Right hindlimb (tissue), 1 donor: ENCODE measurements at places on chromosomes 2 and 18.

DNA sequence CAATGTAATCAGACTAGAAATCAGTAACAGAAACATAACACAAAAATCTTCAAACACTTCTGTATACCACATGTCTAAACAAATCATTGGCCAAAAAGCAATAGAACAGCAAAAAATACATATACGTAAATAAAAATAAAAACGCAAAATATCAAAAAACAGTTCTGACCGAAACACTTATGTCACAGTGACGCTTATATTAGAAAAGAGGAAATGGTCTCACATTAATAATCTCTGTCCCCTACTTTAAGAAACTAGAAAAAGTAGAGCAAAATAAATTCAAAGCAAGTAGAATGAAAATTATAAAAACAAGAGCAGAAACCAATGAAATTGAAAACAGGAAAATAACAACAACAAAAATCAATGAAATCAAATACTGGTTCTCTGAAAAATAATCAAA, 41.9 kb downstream of the TMEM131 start:
- DNase-seq: no peak

GRCh38 chr2:104077573-104077972, 776.3 kb upstream of the POU3F3 start:
- DNase-seq: no peak

DNA sequence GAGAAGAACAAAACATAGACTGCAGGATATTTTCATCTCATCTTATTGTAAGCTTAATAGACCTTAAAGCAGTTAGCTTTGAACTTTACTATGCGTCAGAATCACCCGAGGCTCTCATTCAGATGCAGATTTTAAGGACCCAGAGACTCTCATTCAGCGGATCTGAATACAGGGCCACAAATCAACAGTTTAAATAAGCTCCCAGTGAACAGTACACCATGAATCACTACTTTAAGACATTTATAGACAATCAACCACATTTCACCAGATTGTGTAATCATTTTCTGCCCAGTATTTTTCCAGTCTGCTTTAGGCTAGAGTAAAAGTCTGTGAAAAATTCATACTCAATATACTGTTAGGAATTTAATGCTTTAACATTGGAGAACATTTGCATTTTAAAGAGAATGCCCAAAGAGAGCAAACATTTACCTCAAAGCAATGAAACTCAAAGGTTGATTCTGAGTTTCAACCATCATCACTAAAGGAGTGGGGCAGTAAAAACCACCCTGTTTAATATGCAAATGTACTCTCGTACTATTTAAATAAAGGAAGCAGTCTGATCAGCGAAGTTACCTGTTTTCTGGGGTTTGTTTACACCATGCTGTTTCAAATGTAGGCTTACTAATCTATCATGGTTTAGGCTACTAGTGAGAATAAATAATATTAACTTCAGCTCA, 11.0 kb upstream of the ALPK2 start:
- DNase-seq: no peak

DNA sequence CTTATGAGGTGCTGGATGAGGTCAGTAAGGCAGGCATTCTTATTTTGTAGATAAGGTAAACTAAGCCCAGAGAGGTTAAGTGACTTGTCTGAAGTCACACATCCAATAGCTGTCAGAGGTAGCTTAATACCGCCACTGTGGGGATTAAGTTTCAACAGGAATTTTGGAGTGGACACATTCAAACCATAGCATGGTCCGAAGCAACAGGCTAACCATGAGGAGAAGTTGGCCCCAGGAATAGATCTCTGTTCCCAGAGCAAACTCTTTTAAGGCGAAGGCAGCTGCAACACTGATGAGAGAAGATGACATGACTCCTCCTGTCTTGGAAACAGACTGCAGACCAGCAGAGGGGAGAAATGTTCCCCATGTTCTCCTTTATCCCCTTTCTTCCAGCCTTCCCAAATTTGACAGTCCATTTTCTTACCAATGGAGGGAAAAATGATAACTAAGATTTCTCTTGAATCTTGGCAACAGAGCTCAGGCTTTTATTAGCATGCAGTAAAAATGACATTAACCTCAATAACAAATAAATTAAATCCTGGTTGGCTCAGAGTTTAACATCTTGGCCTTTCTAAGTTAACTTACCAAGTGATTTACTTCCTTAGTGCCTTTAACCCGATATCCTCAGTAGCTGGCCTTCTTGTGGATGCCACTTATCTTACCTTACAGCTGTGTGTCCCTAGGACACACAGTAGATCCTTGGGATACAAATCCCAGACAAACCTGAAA, 67.9 kb upstream of the STPG4 start:
- DNase-seq: no peak

DNA sequence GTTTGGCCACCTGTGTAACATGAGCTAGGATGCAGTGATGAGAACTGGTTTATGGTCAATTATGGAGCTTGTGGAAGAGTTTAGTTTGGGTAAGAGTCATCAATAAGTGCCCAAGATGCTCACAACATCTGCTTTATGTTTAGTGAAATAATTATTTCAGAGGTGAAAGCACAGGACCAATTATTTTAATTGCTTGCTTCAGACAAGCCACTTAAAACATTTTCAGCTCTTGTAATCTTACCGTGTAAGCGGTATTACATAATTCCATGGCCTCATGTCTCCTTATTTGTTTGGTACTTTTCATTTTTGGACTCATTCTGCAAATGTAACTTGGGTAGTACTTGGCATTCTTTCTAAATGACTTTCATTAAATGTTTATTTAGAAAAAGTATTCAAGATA, 5.4 kb downstream of the B3GNT2 start:
- no peak for DNase-seq

DNA sequence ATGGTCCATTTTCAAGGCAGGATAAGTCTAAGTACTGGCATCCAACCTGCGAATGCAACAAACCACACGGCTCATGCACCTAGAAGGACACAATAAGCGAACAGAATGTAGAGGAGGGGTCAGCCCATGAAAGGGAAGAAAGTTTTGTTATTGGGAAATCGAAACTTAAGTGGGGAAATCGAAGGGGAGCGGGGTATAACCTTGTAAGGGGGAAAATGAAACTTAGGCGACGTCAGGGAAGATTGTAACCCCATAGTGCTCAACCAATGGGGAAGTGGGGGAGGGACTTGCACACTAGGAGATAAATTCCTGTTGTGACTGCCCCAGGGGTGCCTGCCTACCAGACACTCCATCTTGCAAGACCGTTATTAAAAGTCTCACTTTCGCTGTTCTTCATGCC, 15.6 kb upstream of the OTOF start:
- no peak for DNase-seq
